Kidney glomerular epithelial cell (primary cell): ENCODE measurements at places on chromosomes 7 and 10.

- no peak for DNase-seq
These were observed 28.0 kb upstream of the PSMG3 start for GRCh38 chr7:1597791-1598190.

DNA sequence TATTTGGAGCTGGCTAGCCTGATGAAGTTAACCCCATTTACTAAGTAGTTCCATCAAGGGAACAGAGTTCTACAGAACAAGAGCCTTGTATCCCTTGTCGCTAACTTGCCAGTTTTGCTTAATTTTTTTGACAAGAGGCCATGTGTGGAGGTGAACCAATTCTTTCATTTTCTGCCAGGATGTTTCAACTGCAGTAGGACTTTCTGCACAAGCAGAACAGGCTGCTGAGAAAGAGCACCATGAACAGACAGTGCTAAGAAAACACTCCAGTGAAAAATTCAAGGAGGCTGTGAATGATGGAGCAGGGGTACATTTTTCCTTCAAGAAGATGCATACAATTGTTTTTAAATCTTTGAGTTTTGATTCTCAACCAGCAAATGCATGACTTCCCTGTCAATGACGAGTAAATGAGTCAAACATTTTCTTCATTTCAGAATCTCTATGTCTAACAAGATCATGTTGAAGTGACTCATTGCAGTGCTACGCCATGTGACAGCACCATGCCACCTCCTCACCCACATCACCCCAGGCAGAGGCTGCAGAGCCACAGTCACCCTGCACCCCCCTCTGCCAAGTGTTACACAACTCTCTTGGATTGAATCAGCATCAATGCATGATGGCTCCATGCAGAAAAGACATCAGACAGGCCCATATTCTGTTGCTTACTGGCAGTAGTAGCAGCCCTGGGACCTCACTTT lies 193.1 kb downstream of the COBL start:
- DNase-seq, result peak; percentile 87

DNA sequence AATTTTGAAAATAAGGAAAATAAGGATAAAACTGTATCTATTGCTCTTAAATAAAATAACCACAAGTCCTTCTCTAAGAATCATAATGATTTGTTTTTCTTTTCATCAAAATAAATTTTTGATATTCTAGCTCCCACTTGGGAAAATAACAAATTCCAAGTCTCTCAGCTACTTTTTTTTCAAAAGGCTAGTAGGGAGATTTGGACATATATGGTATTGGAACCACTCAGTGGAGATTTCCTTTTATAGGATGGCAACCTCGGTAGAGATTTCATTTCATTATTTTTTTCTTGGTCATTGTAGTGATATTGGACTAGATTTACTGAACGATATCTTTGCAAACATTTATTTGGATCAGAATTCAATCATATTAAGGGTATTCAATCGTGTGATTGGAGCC lies 69.5 kb upstream of the PRKG1 start:
- no peak for DNase-seq

DNA sequence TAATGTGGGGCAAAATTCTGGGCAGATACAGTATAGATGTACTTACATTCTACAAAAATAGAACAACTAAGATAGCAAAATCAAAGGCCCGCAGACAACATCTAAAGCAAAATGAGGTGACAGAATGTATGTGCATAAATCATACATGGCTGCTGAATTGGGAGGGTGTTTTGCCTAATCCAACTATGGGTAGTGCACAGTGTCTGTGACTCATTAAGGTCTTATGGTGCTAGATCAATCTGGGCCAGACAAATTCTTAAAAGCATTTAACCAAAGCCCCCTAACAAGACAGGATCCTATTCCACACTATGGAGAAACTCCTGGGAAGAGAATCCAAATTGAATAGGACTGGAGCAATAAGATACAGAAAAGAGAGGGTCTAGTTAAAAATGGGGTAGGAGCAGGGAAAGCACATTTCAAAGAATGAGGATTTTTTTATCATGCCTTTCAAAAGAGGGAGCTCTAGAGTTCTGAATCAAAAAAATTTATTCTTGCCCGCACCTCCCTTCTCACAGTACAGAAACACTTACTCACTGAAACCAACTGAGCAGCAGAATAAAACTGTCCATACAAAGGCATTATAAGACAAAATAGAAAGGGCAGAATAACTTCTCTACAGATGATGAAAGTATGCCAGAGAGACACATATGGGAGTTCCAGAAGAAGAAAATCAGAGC lies 181.3 kb downstream of the RNLS start:
- peak; percentile 38 for DNase-seq
